Activated CD8-positive, alpha-beta memory T cell treated with anti-CD3 and anti-CD28 coated beads for 1 hour (primary cell): ENCODE measurements at places on chromosomes 7 and 10.

GRCh38 chr7:73560109-73560835 is 2.8 kb upstream of the BCL7B start:
- no peak for DNase-seq

- DNase-seq = no peak
Observed at GRCh38 chr7:38929460-38930171, 20.6 kb upstream of the VPS41 start.

GRCh38 chr7:131932271-131932670 is 375.8 kb upstream of the PODXL start:
- no peak for DNase-seq

- no peak for DNase-seq
Observed at GRCh38 chr10:2335626-2336025, 598.3 kb upstream of the ADARB2 start.

GRCh38 chr10:99329304-99329553 is at the start of gene CNNM1:
TSS of gene CNNM1 (plus strand) at chr10:99329356. CDS start at chr10:99329388, 32 bp downstream.
- DNase-seq = no peak

- no peak for DNase-seq
Observed at GRCh38 chr10:75857269-75857846, 425.9 kb downstream of the LRMDA start.

DNA sequence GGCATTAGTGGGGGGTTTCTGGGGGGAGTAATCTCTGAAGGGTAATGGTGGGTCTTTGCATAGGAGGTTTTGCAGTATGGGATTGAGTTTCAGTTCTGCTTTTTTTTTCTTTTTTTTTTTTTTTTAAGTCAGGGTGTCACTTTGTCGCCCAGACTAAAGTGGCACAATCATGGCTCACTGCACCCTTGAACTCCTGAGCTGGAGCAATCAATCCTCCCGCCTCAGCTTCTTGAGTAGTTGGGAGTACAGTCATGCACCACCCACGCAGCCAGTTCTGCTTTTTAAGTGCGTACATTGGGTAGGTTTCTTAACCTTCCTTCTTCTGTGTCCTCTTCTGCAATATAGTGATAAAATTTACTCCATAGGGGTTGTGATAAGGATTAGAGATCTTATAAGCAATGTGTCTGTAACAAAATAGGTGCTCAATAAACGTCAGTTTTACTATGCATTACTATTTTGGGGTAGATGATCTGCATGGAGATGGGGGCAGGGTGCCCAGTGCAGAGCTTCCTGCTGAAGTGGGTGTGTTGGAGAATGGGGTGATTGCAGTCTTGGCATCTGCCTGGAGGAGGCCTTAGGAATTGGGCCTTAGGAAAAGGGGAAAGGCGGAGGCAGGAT is 9.6 kb downstream of the KAZALD1 start:
- no peak for DNase-seq

- no peak for DNase-seq
Observed at GRCh38 chr10:103507235-103508191, 14.0 kb downstream of the NEURL1 start.

GRCh38 chr7:34240417-34240816 is 335.1 kb downstream of the BMPER start:
- DNase-seq = no peak

- no peak for DNase-seq
Observed at GRCh38 chr7:51226916-51227535, 89.6 kb downstream of the COBL start.

- no peak for DNase-seq
Observed at GRCh38 chr10:4141471-4141870, 356.5 kb upstream of the KLF6 start.

- DNase-seq = no peak
Observed at GRCh38 chr10:60023155-60023877, 117.0 kb upstream of the CCDC6 start.

DNA sequence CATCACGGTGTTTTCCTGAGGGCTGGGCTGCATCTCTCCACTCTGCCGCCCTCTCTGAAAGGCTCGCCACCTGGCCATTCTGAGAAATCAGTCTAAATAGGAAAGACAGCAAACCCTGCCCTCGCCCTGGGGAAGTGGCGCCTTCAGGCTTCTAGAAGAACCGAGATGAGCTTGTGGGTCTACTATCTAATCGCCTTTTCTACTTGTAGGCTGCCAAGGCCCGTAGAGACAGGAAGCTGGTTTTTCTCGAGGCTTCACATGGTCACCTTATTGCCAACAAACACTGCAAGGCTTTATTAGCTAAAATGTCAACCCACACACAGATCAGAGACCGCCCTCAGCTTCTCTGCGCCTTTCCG is 21.4 kb downstream of the LAT2 start:
- no peak for DNase-seq

GRCh38 chr7:779480-779879 is 52.4 kb upstream of the PRKAR1B start:
- DNase-seq = no peak
